ENCODE measurements at places on chromosomes 16 and 17. TPM values are rescaled to one million over a fixed set of nuclear protein-coding genes. Genes with fewer than 3 reads are reported as not detected.

DNA sequence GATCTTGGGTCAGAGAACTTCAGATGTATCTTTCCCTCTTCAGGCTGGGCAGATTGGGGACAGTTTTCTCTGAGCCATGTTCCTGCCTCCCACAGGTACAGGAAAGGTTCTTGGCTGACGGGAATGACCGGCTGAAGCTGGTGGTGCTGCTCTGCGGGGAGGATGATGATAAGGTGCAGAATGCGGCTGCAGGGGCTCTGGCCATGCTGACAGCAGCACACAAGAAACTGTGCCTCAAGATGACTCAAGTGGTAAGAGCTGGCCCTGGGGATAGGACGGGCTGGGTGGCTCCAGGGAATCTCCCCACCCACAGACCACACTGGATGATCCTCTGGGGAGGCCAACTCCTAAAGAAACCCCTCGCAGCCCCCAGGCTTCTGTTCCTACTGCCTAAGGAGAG lies 10.9 kb downstream of the SLC35G3 start:
- DNase-seq: no peak

DNA sequence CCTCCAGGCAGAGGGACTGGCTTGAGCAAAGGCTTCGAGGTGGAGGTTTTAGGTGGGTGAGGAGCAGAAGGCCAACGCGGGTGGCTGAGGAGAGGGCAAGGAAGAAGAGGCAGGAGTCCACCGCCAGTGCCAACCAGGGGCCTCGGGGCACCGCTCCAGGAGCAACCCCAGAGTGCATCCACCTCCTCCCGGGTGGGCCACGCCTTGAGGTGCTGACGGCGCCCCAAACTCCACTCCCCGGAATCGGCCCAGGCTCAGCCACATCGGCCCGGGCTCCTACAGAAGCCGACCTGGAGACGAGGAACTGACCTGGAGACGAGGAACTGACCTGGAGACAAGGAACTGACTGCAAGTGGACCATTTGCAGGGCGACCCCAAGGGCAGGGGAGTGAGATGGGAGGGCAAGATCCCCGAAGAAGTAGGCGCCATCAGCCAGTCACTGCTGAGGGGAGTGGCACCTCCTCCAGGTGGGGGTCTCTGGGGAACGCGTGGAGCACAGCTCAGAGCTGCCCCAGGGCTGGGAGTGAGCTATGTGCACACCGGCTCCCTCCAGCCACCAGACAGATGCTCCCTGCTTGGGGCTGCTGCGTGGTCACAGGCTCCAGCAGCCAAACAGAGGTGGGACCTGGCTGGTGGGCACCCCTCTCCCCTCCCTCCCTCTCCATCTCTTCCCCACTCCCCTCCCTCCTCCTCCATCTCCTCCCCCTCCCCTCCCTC lies 29.2 kb upstream of the CBFA2T3 start:
- DNase-seq: no peak

KRTAP9-7 gene
- not detected for total RNA-seq

TP53TG3B gene
- total RNA-seq: not detected

CACNG5 gene
- 14.7 TPM for total RNA-seq

- DNase-seq: no peak
These were observed 35.5 kb downstream of the ADCY7 start for GRCh38 chr16:50301626-50302471.

DNA sequence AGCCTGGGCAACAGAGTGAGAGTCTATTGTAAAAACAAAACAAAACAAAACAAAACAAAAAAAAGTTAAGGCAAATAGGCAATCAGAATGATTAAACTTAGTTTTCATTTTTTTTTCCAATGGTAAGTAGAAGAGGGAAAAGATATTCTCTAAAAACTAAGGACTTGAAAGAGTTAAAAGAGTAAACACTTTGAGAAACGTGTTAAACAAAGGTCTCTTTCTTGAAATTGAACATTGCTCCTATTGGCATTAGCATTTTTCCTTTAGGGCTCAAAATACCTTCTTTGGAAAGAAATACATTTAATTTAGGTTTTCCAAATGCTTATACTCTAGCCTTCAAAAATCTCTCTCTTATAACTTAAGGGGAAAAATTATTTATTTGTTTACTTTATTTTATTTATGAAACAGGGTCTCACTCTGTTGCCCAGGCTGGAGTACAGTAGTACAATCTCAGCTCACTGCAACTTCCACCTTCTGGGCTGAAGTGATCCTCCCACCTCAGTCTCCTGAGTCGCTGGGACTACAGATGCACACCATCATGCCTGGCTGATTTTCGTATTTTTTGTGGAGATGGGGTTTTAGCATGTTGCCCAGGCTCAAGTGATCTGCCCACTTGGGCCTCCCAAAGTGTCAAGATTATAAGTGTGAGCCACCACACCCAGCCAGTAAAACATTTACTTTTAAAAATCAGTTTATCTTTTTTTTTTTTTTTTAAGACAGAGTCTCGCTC lies 44.7 kb upstream of the VPS4A start:
- DNase-seq: no peak

- DNase-seq: no peak
These were observed 69.6 kb upstream of the HS3ST3A1 start for GRCh38 chr17:13671341-13671740.

GRCh38 chr16:75063549-75064088 lies 53.0 kb downstream of the LDHD start:
- DNase-seq: no peak

GRCh38 chr17:10197721-10198508 lies 491 bp downstream of the GAS7 start:
- no peak for DNase-seq

DNA sequence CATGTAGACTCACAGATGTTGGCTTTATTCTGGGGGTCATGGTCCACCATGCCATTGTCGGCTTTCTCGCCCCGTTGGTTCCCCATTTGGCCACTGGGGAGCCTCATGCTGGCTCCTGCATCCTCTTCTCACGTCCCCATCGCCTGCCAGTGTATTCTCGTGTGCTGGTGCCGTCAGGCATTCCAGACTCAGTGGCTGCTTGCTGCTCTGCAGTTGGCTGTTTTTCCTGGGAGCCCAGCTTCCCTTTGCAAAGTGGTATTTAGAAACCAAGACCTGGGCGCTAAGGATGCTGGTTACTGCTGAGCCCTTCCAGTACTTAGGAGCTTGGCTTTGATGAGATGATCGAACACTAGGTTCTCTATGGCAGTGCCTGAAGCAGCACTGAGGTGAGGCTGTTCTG lies 19.1 kb downstream of the CRAMP1 start:
- no peak for DNase-seq

MYL4 gene
- 1.1 TPM for total RNA-seq

IRF8 gene
- total RNA-seq: 3.7 TPM

RCVRN gene
- 0.27 TPM for total RNA-seq

- DNase-seq: no peak
These were observed 647 bp downstream of the PRSS8 start for GRCh38 chr16:31134625-31135534.

SMARCE1 gene
- total RNA-seq: 105 TPM

PRR15L gene
- not detected for total RNA-seq

All from cerebellum (tissue), 4 donors.